ENCODE measurements at places on chromosomes 7 and 10.

GRCh38 chr10:132395704-132396493, 1.1 kb upstream of the PWWP2B start:
- H3K36me3 ChIP-seq, result no peaks in the 10 kb centered on the region
- H3K4me1 ChIP-seq, result peaks cover 10% of the 10 kb centered on the region
- H3K27ac ChIP-seq, result no peak overlapping the region

DNA sequence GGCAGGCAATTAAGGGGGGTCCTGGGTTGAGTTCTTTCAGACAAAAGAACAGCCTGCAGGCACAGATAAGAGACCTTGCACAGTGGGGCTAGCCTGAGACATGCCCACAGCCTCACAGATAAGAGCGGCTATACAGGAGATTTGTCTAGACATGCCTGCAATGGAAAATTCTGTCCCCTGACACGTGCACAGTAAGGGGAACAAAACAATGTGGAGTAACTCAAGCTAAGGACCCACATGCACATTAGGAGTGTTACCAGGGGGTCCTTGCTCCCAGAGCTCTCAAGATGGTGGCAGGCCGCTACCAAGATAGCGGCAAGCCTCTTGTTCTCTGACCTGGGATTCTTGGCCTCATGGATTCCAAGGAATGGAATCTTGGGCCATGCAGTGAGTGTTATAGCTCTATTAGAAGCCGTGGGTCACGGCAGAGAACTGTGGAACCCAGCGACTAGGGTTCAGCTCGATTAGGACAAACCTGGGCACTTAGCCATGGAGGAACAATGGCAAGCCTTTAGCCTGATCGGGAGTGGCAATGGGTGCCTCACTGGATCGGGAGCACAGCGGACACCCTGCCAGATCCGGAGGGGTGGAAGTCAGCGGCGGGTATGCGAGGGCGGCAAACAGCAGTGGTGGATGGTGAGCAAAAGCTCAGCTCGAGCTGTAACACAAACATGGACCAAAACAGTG, 196.9 kb downstream of the CCSER2 start:
- no peak overlapping the region for H3K27ac ChIP-seq
- H3K4me1 ChIP-seq, result no peaks in the 10 kb centered on the region
- no peaks in the 10 kb centered on the region for H3K36me3 ChIP-seq
- no peaks in the 10 kb centered on the region for H3K27me3 ChIP-seq
- DNase-seq, result no peak
- no peak overlapping the region for H3K4me3 ChIP-seq

DNA sequence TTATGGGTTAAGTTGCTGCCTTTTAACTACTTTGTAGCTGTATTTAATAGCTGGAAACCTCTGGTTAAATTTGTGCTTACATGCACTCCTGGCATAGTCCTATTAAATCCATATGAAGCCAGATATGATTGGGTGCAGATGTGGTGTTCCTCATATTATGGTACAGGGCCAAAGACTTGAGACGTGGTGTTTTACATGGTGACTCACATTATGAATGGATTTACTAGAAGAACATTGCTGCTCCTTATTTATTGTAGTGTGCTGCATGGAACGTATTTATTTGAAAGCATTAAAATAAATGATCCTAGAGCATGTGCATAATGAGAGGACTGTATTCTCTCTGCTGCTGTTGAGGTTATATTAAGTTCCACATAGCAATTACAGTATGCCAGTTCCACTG, 224.1 kb downstream of the SLC25A13 start:
- no peak overlapping the region for H3K4me3 ChIP-seq
- H3K27me3 ChIP-seq, result no peaks in the 10 kb centered on the region
- H3K27ac ChIP-seq, result no peak overlapping the region
- peak; percentile 48 for DNase-seq

DNA sequence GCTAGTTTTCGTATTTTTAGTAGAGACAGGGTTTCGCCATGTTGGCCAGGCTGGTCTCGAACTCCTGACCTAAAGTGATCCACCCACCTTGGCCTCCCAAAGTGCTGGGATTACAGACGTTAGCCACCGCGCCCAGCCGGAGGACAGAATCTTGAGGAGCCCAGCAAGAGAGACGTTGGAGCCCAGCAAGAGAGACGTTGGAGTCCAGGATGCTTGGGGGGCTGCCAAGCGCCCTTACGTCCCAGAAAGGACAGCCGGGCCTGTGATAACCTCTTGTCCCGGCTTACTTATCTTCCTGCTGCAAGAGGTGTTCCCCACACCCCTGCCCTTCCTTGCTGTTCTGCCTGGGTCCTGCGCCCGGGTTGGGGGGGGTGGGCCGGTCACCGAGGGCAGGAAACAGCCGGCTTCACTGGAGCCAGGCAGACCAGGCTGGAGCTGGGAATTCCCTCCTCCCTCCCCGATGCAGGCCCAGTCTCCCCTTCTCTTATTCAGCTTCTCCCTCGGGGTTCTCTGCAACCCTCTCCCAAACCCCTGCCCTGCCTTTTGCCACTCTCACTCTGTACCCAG, 1.9 kb upstream of the EPHB4 start:
- no peak overlapping the region for H3K4me3 ChIP-seq
- no peak overlapping the region for H3K27ac ChIP-seq
- H3K4me1 ChIP-seq, result 0 out of 2 replicates have a peak, but pooled peaks cover 14% of the 10 kb centered on the region
- no peaks in the 10 kb centered on the region for H3K27me3 ChIP-seq

GRCh38 chr7:23161482-23161881, 20.4 kb upstream of the NUP42 start:
- no peak for DNase-seq
- H3K4me3 ChIP-seq, result no peak overlapping the region
- no peak overlapping the region for H3K27ac ChIP-seq
- H3K27me3 ChIP-seq, result no peaks in the 10 kb centered on the region

GRCh38 chr10:126264102-126265018, 123.9 kb downstream of the ADAM12 start:
- 0 out of 2 replicates have a peak overlapping the region, but pooled peaks have one; percentile 10 for H3K4me3 ChIP-seq
- H3K27ac ChIP-seq, result peak overlapping the region; percentile 22

DNA sequence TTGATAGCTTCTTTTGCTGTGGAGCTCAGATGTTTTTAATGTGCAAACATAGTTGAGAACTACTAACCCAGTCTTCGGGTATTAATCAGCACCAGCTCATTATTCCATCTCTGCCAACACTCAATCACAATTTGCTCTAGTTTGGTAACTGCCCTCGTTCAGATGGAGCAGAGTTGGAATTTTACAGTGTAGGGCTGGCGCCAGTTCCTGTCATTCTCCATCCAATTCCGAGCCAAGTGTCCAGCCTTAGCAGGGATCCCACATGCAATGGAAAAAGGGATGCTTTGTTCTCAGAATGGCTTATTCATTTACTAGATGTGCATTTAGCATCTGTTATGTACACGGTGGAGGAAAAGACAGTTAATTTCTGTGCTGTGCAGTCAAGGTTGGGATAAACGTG, 504.5 kb upstream of the GALNT17 start:
- H3K4me1 ChIP-seq, result peaks cover 7% of the 10 kb centered on the region
- H3K27ac ChIP-seq, result no peak overlapping the region
- H3K4me3 ChIP-seq, result no peak overlapping the region
